ENCODE measurements at places on chromosomes 12 and 14.

- no peak for DNase-seq
Measured at GRCh38 chr14:38201137-38201828, 6.4 kb upstream of the SSTR1 start.

DNA sequence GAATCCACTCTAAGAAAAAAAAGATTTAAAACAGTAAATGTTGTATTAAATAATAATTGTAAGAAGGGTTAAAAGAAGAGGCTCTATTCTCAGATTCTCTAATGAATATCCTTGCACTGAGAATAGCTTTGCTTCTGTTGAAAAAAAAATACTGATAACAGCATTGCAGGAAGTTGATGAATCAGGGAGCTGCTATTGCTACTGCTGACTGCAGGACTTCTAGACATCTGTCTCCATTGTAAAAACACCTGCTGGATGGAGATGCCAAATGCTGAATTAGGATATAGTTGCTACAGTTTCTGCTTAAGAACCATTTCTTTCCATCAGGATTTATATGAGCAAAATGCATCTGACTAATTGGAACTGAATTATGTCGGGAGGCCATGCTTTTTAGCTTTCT, 50.3 kb upstream of the ANP32D start:
- no peak for DNase-seq

DNA sequence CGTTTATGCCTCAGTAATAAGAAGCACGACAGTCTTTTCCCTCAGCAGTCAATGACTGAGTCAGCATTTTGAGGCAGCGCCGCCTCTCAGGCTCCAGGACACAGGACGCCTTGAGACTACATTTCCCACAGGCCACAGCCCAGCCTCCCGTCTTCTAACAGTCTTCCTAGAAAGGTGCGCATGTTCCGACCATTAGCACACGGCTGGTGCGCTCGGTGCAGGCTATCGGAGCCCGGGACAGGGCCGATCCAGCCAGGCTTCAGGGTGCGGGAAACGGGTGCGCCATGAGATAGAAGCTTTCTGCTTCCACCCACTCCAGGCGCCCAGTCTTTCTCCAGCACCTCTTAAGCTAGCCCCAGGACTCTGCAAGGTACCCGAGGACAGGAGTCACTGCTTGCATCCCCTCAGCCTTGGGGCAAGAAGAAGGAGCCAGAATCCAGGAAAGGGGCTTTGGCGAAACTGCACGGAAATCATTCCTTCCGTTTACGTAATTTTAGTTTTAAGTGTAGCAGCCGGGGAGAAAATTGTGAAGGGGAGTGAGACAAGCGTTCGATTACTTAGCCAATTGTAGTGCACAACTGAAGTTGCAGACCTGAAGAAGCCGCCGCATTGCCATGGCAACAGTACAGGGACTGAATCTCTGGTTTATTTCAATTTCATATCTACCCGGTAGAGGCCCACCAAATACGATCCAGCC, 54.0 kb downstream of the ZNF641 start:
- peak; percentile 16 for DNase-seq

GRCh38 chr12:50603817-50604639, 99.2 kb downstream of the DIP2B start:
- no peak for DNase-seq

DNA sequence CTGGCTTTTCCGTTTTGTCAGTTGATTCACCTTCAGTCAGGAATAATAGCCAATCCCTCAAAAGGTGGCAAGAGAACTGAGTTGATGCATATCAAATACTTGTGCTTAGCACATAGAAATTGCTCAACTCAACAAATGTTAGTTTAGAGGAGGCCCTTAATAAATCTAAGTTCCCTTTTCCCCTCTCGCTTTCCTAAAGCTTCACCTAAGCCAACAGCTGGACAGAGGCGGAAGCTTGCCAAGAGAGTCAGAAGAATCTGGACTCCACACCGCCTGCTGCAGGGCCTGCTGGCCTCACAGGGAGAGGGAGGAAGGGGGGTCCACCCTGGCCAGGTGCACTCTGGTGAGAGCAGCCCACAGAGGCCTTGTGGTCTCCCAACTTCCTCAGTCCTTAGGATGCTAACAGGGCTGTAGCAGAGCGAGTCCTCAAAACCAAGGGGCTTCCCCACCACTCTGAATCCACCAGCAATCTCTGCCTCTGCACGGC, 213.1 kb downstream of the CHST11 start:
- no peak for DNase-seq

- no peak for DNase-seq
Measured at GRCh38 chr14:35340616-35341453, 48.7 kb downstream of the PSMA6 start.

GRCh38 chr14:33972583-33973081, 21.8 kb upstream of the EGLN3 start:
- no peak for DNase-seq

DNA sequence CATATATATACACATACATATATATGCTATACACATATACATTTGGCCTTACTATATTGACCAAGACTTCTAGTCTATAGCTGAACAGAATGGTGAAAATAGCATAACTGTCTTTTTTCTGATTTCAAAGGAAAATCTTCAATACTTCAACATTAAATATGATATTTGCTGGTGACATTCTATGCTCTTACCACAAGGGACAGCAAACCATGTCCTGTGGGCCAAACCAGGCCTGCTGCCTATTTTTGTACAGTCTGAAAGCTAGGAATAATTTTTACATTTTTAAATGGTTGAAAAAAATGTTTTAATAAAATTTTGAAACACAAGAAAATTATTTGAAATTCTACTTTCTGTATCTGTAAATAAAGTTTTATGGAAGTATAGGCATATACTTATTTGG, 63.6 kb downstream of the EML5 start:
- DNase-seq: no peak

- peak; percentile 40 for DNase-seq
Measured at GRCh38 chr14:50560931-50561285, 963 bp downstream of the ATL1 start.

GRCh38 chr12:43806737-43807072, 588 bp upstream of the TWF1 start:
- DNase-seq: no peak

GRCh38 chr12:53287741-53288216, 7.6 kb upstream of the PFDN5 start:
- peak; percentile 53 for DNase-seq

- DNase-seq: no peak
Measured at GRCh38 chr14:22319526-22320361, 269.3 kb downstream of the DAD1 start.

- no peak for DNase-seq
Measured at GRCh38 chr14:59130462-59130861, 58.0 kb upstream of the DAAM1 start.

DNA sequence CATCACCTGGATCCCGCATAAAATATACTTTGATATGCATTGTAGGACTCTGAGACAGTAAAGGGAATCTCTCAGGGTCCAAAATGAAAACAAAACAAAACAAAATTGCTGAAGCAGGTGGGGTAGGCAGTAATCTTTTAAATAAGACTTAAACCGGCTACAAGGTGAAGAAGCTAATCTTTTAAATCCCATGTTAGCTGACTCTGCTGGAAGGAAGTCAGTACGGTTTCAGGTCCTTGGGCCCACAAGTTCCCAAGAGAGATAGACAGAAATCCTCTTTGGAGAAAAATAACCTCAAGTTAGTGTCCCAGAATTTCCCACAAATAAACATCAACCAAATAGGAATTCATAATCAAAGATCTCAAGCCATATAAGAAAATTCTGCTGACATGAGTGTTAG, 5.0 kb upstream of the EPS8 start:
- DNase-seq: no peak

GRCh38 chr12:89470741-89471509, 53.7 kb downstream of the GALNT4 start:
- no peak for DNase-seq

GRCh38 chr12:19894050-19894449, 454.8 kb downstream of the AEBP2 start:
- DNase-seq: no peak

DNA sequence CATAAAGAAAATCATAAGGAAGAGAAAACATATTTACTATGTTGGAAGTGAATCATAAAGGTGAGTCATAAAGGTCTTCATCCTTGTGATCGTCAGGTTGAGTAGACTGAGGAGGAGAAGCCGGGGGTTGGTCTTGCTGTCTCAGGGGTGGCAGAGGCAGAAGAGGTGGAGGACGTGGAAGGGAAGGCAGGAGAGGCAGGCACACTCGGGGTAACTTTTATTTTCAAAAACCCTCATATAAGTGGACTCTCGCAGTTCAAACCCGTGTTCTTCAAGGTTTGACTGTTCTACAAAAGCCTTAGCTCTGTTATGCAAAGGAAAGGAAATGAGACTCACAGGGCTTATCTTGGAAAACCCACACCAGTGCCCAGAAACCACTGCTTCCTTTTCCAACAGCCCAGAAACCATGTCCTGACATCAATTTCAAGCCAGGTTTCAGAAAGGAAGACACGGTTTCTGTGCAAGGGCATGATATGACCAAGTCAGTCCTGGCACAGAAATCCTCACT, 14.0 kb downstream of the SMCO2 start:
- DNase-seq: no peak

DNA sequence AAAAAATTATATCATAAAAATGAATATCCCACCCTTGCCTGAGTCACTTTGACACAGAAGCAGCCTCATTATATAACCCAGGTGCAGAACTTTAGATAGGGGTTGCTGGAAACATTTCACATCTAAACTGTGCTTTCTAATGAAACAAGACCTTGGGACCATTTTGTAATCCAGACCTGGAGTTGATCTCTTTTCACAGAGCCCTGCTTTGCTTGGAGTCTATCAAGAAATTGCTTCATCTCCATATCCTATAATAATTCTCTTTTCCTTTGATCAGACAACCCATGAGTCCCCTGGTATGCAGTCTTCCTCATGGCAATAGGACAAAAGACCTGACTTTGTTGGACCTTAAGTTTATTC, 76.3 kb downstream of the HSD17B6 start:
- DNase-seq: no peak

DNA sequence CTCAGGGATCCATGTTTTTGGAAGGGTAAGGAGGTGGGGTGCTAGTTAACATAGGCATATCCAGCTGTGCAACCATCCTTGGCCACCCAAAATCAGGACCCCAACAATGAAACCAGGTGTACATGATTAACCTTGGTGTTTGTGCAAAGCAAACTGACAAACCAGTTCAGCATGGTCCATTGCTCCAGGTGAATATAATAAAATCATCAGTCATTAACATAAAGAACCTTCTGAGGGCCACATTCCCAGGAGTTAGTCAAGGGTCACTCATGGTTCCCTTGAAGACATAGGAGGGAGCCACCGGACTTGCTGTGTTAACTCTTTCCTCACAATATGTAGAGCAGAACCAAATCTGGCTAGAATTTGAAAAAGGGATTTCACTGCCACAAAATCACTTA, 17.8 kb downstream of the SLC38A2 start:
- DNase-seq: no peak

DNA sequence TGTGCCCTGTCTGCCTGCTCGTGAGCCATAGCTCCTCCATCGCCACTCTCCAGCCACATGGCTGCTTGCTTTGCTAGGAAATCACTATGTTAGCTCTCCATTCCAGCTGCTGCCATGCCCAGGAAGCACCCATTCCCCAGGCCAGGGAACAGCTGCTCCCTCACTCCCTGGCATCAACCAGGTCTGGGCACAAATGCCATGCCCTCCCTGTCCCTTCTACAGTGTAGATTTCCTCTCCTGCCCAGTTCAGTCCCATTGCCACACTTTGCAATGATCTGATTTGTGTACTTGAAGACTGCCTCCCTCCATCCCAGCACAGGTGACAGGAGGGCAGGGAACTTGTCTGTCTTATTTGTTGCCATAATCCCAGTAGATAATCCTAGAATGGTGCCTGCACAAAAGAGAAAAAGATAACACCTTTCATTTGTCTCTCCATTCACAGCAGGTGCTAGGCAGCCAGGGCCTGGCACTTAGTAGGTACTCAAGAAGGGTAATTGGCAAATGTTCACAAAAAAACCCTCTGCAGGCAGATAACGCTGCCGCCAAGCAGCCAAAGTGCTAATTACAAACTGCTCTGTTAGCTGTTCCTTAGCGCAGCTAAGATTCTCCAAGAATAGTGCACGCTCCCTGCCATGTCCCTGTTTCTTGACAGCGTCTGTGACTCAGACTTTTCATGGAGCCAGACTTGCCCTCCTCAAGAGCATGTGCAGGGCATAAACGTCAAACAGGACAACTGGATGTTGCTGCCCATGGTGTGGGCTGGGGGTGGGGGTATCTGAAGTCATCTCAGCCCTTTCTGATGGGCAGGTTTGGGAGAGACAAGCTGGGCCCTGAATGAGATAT, 69.1 kb downstream of the ARL6IP4 start:
- DNase-seq: no peak

DNA sequence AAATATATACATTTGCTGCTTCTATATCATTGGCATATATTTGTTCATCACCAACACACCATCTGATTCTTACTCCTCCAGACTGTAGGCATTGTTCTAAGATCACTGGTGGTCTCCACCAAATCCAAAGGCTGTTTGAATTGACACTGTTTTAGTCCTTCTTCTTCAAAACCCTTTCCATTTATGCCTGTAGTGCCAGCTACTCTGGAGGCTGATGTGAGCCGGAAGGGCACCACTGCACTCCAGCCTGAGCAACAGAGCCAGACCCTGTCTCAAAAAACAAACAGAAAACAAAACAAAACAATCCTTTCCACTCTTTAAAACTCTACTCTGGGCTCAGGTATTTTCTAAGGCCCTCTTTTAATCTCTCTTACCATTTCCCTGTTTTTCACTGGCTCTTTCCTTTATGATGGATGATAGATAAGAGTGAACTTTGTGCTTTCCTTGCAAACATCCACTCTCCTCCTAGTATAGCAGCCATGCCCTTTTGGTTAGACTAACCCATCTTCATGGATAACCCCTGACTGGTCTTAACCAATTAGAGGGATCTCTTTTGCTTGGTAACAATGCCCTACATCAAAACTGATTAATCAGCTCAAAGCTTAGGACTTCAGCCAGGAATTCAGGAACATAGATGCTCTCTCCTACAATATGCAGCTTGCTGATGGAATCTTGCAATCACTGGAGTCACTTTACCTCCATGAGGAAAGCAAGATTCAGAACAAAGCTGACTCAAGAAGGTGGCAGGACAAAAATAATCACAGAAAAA, 24.9 kb downstream of the SPTSSA start:
- no peak for DNase-seq

DNA sequence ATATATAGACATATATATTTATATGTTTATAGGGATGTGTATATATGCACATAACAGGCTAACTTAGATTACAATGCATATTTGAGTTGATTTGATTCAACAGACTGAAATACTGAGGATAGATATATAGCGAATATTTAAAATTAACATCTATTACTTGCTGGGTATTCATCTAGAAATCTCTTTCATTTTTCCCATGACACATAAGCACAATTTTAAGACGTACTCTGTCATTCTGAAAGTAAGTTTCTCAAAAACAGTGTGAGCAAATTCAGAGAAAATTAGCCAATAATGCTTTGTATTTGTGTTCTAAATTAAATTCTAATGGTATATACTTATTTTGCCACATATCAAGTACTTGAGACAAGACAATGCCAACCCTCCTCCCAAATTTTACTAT, 907.5 kb upstream of the MDGA2 start:
- no peak for DNase-seq

GRCh38 chr12:128312661-128313060, 45.7 kb downstream of the TMEM132C start:
- no peak for DNase-seq

- no peak for DNase-seq
Measured at GRCh38 chr12:12521044-12521485, 41.6 kb downstream of the DUSP16 start.

All from stimulated activated CD8-positive, alpha-beta memory T cell treated with anti-CD3 and anti-CD28 coated beads, Interleukin-4, amount 100 ng/mL, for 4 hours (primary cell).